ENCODE measurements at places on chromosomes 7 and 10.

DNA sequence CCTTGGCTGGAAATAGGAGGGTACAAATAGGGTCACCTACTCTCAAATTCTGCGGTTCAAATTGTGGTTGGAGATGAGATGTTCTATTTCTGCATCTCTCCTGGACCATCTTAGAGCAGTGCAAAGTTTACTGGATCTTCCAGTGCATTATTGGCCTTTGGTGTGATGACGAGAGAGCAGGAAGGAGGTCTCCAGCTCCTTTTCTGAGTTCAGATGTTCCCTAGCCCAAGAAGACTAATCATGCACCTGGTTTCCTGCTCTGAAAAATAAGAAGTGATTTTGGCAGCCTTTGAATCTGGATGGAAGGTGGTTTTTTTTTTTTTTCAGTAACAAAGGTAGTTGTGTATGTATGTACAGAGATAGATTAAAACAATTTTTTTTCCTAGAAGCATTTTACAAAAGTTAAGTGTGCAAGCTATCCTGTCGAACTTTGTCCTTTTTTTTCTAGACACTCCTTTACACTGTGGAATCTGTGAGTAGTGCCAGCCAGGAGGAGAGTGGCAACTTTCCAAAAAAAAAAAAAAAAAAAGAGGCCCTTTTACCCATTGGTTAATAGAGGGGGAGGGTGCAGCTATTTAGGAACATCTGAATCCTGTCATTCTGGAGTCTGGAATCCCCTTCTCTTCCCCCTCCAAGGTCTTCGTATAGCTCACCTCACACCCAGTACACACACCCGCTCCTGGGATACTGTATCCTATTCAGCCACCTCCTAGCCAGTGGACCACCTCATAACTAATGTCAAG lies 26.3 kb downstream of the PAPSS2 start:
- H3K4me1 ChIP-seq = peaks cover under 1% of the 10 kb centered on the region
- no peak overlapping the region for H3K4me3 ChIP-seq
- H3K36me3 ChIP-seq = no peaks in the 10 kb centered on the region
- H3K27ac ChIP-seq = no peak overlapping the region
- H3K27me3 ChIP-seq = no peaks in the 10 kb centered on the region
- no peak for DNase-seq

- DNase-seq = no peak
- H3K27me3 ChIP-seq = no peaks in the 10 kb centered on the region
- peaks cover 2% of the 10 kb centered on the region for H3K36me3 ChIP-seq
- no peaks in the 10 kb centered on the region for H3K4me1 ChIP-seq
- H3K27ac ChIP-seq = no peak overlapping the region
Observed at GRCh38 chr7:12233175-12233574, 22.1 kb downstream of the TMEM106B start.

DNA sequence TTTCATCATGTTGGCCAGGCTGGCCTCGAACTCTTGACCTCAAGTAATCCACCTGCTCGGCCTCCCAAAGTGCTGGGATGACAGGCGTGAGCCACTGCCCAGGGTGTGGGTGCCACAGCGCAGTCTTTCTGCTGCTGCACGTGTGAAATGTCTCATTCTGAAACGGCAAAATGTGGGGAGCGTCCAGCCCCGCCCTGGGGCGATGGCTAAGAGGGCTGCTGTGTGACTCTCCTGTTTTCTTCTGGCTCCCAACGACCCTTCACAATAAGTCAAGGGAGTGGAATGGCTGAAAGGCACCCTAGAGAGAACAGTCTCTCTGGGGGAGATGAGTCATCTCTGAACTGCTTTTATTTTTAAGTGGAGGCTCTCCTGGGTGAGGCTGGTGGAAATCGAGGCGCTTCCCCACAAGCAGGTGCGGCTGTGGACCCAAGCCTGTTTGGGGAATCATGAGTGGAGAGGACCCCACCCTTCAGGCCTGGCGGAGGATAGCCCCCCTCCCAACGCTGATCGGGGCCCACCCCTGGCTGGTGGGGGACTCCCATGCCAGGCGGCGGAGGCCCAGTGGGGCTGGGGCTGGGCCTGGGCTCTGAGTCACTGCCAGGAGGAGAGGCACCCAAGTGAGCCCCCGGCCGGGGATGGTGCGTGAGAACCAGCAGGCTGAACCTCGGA lies 18.0 kb downstream of the ADAP1 start:
- H3K27me3 ChIP-seq = peaks cover 9% of the 10 kb centered on the region
- H3K27ac ChIP-seq = no peak overlapping the region
- no peaks in the 10 kb centered on the region for H3K36me3 ChIP-seq
- H3K4me3 ChIP-seq = no peak overlapping the region
- DNase-seq = no peak
- no peaks in the 10 kb centered on the region for H3K4me1 ChIP-seq

DNA sequence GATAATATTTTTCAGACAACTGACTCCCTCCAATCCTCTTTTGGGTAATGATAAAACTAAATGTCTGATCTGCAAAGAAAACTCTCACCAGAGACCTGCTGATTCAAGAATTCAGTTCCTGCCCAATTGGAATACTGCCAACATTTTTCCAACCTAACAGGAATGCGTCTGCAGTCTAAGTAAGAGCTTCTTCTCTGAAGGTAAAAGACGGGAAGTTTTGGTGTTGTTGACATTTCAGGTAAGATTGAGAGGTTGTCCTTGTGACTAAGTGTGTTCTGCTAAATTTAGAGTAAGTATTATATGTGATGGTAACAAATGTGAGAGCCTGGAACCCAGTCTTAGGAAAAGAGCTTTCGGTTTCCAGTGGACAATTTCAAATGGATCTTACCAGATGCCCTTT lies 17.6 kb downstream of the IFIT5 start:
- peak; percentile 45 for DNase-seq
- no peak overlapping the region for H3K27ac ChIP-seq
- no peaks in the 10 kb centered on the region for H3K36me3 ChIP-seq
- H3K4me1 ChIP-seq = no peaks in the 10 kb centered on the region
- no peak overlapping the region for H3K4me3 ChIP-seq

Data from endothelial cell of umbilical vein (primary cell).